Cardiac fibroblast (primary cell): ENCODE measurements at places on chromosomes 3 and 15.

DNA sequence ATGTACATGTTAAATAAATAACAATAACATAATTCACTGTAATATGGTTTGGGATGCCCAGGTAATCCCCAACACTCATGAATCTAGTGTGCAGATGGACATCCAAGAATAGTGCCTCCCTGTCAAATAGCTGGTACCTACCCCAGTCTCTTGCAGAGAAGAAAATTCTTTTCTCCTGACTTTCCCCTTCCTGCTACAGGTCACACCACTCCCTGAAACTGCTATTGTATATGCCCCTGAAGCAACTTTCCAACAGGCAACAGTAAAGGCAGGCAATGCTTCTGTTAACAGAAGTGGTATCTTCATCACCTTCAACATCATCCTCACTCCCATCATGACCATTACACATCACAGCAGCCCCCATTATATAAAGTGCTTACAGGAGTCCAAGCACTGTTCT is 431.6 kb downstream of the MAGI1 start:
- DNase-seq: no peak

DNA sequence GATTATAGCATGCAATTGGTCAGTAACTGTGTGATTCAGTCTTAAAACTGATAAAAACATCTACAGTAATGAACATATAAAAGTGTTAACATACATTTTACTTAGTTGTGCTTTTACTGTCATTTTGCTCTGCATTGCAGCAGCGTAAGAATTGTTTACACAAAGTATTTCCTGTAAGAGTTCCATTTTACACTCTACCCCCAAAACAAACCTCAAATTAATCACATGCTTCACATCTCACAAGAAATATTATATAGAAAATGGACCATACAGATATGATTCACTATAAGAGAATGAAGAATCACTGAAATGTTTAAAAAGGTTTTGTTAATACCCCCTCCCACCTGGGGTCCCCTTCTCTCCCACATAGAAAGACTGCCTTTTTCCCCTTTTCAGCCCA is 225.9 kb upstream of the LRRN1 start:
- no peak for DNase-seq

- DNase-seq: no peak
Observed at GRCh38 chr3:193984876-193985275, 151.1 kb upstream of the HES1 start.

DNA sequence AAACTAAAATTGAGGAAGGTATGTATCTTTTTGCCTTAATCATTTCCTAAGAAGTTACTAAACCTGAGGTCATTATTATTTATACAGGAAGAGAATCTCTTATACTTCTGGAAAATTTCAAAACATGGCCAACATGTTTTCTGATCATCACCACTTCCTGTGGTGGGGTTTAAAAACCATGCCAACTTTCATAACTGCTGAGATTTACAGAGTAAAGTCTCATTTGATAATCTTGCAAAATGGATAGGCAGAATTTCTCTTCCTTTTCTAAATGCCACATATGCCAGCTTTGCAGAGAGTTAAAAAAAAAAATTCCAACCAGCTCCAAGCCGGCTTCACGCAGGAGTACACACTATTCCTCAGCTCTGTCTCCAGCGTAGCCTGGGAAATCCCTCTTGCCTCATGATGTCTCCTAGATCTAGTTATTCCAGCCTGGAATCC is 124.3 kb upstream of the SPRED1 start:
- peak; percentile 74 for DNase-seq

DNA sequence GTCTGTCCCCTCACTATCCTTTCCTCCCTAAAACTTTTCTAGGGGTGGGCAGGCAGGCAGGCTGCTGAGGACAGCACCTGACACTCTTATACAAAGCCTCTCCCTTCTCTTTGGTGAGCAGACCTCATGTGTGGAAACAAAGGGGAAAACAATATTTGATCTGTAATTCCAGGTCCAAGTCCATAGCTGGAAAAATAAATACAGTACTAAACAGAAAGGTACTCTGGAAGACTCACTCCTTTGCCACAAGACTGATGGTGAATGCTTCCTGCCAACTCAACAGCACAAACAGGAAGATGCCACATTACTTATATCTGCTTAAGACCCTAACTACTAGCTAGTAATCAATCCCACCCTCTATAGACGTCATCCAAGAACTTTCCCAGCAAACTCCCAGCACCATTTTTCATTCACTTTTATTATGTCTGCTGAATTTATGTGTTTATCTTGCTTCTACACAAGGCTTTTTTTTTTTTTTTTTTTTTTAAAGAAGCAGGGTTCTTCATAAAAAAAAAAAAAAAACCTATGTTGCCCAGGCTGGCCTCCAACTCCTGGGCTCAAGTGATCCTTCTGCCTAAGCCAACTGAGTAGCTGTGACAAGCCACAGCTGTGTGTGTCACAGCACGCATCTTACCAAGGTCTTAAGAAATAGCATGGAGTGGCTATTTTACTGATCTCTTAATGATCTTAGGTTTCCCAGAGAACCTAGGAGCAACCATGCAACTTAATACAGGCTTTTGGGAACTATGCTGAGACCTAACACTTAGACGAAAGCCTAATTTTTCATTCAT is 44.2 kb upstream of the CSPG5 start:
- DNase-seq: no peak

DNA sequence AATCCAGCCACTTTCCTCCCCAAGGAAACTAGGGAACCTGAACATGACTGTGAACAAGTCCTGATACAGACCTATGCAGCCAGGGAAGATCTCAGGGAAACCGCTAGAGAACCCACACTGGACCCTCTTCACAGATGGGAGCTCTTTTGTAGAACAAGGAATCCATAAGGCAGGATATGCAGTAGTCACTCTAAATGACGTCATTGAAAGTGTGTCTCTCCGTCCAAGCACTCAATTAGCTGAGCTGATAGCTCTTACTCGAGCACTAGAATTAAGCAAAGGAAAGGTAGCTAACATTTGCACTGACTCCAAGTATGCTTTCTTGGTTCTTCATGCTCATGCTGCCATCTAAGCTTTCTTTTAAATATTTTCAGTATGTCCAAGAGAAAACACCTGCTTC is 10.0 kb upstream of the SMCO1 start:
- no peak for DNase-seq

GRCh38 chr3:54053211-54053610 is 69.1 kb upstream of the CACNA2D3 start:
- DNase-seq: peak; percentile 37

- DNase-seq: no peak
Observed at GRCh38 chr3:73352841-73353645, 271.7 kb downstream of the PDZRN3 start.

DNA sequence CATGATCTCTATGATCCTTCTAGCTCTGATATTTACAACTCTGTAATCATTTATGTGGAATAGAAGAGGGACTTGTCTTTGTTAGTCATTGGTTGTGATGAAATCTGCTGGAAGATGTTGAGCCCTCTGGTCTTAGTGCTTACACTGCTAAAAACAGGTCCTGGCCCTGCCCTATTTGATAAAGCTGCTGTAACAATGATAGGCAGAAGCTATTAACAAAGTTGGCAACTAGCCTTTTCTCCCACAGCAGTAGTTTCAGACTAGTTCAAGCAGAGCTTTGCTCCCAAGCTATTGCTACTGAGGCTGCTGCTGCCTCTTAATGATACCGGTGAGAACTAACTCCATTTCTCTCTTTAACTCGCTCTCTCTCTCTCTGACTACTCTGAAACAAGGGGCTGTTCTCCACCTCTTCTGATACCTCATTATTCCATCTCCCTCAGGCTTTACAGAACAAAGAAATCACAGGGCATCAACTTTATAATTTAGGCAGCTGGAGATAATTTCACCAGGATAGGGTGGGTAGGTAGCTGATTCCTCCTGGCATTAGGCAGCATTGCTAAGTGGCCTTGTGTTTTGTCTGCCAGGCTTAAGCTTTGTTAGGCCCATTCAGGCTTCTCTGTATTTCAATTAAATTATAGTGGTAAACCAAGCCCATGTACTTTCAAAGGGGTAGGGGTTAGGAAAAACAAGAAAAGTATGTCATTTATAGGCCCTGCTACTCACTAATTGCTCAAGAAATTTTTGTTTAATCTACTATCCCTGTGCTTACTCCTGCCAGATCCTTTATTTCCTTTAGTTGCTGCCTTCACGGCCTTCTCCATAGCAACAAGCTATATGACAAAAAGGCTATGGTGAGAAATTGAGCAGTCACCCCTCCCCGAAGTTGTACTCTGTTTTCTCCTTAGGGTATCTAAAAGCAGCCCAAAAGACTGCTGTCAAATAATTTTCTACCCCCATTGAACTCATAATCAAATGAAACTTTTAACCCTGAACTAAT is 139.6 kb downstream of the RBPMS2 start:
- DNase-seq: peak; percentile 72

DNA sequence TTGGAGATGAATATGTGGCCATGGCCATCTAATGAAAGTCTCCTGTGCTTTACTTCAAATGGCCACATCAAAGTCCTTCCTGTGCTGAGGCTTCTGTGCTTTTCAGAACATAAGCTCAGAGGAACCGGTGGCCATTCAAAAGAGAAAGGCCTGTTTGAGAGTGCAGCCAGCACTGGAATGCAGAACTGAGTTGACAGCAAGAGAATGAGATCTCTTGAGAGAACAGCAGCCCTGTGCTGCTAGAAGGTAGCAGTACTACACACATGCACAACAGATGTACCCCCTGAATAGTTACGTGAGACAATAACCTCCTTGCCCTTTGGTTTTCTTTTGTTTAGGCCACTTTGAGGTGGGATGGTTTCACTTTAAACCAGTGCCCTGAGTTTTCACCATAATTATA is 292.5 kb downstream of the PTPRG start:
- peak; percentile 10 for DNase-seq

GRCh38 chr3:108125550-108126071 is 34.8 kb upstream of the CD47 start:
- no peak for DNase-seq

DNA sequence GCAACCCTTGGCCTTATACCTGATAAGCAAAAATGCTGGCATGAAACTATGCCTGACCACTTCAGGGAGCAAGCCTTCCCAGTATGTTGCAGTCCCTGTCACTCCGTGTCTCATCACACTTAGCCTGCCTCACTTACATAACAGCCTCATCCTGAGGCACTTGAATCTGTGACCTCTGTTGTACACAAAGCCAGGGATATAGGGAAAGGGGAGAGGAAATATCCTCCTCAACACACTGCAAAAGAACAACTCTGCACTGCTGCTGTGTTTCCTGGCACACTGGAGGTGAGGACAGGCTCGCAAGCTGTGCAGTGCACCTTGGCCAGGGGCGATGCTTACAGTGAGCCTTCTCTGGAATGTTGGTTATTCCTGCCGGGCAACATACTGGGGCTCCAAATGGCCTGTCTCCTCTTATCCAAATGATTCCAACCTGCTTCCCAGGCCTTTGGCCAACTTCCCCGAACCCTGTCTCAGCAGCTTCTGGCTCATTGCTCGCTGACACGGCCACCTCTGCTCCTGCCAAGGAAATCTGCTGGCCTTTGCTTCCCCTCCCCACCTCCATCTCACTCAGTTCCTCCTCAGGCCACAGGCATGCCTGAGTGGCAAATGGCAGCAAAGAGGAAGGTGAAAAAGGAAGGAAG is 109.2 kb downstream of the CD47 start:
- DNase-seq: peak; percentile 61

GRCh38 chr15:81025721-81026370 is 25.1 kb downstream of the TLNRD1 start:
- no peak for DNase-seq

DNA sequence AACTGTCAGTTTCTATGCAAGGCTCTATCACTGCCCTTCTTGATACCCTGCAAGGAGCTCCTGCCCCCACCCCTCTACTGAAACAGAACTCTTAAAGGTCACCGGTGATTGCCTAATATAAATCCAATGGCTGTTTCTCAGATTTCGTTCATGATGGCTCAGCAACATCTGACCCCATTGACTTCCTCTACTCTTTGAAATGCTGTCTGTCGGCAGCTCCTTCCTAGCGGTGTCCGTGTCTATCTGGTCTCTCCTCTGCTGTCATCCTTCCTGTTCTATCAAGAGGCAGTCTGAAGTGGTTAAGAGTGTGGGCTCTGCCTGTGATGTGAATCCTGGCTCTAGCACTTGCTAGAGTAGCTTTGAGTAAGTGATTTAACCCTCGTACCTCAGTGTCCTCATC is 5.5 kb downstream of the TMEM266 start:
- DNase-seq: no peak

DNA sequence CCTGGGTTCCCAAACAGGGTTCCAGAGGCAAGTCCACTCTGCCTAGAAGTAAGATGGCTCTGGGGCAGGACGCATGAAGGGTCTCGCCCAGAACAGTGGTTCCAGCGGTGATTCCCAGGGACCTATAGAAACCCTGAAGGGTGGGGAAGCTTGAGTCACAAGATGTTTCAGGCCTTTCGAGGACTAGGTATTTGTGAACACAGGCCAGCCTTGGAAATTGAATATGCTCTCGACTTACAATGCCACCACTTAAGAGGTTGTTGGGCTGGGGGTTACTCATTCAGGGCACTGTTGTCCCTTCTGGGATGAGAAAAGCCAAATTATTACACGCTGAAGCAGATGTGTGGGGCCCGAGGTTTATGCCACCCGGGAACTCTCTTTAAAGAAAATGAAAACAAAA is 152.0 kb downstream of the TJP1 start:
- peak; percentile 32 for DNase-seq

DNA sequence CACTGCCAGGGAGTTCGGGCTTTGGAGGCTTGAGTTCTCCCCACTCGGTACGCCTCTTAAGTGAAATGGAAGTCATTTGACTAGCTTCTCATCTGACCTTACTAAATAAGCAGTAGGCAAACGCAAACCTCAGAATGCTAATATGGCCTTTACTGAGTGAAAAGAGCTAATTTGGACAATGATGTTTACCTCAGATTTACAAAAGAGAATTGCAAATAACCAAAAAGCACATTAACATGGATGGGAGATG is 1.6 kb upstream of the RNU6-1 start:
- DNase-seq: no peak

DNA sequence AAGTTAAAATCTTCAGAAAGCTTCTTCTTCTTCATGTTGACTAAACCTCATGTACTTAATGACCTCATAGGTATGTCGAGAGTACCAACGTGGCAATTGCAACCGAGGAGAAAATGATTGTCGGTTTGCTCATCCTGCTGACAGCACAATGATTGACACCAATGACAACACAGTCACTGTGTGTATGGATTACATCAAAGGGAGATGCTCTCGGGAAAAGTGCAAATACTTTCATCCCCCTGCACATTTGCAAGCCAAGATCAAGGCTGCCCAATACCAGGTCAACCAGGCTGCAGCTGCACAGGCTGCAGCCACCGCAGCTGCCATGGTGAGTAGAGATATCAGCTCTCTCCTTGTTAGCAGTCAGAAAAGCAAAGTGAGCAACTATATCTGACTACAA is 176.5 kb downstream of the MBNL1 start:
- no peak for DNase-seq

GRCh38 chr3:13213911-13214846 is 140.9 kb upstream of the IQSEC1 start:
- no peak for DNase-seq
